Cardiac muscle cell (in vitro differentiated cells and primary cell): ENCODE measurements at places on chromosomes 5 and 9.
A peak's percentile ranks its signal among the peaks of the same experiment; 100 is the strongest.

DNA sequence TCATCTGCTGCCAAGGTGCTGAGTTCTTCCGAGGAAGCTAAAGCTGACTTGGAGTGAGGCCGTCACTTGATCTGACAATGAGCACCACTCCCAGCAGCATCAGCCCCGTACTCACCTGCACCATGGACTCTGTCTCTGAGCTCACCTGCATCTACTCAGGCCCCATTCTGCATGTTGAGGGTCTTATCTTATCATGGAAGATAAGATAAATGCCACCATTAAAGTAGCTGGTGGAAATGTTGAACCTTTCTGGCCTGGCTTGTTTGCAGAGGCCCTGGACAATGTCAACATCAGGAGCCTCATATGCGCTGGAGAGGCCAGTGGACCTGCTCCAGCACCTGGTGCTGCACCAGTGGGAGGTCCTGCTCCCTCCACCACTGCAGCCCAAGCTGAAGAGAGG, 35.0 kb upstream of the HMGCS1 start:
- no peak for DNase-seq

DNA sequence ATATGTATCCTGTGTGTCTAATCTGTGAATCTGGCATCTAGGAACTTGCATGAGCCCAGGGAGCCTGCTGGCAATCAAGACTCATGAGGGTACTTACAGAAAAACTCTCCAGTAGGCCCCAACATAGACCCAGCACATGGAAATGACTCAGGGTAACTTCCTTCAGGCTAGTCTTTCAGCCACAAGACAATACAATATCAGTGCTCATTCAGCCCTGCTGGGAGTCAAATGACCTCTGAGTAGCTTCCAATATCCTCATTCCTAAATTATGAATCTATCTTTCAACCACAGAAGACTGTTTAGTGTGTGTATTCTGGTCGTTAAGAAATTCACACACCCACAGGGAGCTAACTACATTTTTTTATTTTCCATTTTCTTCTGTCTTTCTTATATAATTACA, 1273.0 kb downstream of the EFNA5 start:
- DNase-seq, result no peak

- no peak for DNase-seq
These were observed 5.2 kb downstream of the BICD2 start for GRCh38 chr9:92759446-92759845.

DNA sequence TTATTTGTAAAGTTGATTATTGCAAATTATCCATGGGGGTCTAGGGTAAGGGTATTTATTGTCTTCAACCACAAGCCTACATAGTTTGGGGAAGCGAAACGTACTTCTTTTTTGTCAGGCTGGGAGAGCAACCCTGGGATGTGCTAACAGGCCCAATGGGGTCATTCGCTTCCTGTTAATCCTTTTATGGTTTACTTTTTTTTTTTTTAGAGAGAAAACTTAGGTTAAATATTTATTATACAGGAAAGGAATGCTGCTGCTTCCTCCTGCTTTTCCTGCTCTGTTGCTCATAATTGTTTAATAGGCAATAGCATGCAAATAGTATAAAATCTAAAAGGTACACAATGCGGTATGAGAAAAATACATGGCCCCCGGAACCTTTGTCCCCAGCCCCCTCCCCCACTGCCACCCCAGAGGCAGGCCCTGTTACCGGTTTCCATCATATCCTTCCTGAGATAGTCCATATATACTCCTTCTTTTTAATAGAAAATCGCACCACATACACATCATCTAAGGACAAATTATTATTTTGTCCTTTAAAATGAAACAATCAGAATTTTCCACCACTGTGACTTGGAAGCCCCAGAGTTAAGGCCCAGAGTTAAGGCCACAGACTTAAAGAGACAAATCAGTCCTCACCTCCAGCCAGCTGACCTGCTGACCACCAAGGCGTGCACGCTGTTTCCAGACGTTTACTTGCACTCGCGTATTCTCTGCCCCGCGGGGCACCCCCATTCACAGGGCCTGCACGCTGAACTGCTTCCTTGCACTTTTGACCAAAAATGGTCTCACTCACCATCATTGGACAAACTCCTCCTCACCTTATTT, 83.9 kb downstream of the NDFIP1 start:
- DNase-seq, result no peak

- DNase-seq, result no peak
These were observed 509.8 kb downstream of the CCDC171 start for GRCh38 chr9:16062542-16063240.

DNA sequence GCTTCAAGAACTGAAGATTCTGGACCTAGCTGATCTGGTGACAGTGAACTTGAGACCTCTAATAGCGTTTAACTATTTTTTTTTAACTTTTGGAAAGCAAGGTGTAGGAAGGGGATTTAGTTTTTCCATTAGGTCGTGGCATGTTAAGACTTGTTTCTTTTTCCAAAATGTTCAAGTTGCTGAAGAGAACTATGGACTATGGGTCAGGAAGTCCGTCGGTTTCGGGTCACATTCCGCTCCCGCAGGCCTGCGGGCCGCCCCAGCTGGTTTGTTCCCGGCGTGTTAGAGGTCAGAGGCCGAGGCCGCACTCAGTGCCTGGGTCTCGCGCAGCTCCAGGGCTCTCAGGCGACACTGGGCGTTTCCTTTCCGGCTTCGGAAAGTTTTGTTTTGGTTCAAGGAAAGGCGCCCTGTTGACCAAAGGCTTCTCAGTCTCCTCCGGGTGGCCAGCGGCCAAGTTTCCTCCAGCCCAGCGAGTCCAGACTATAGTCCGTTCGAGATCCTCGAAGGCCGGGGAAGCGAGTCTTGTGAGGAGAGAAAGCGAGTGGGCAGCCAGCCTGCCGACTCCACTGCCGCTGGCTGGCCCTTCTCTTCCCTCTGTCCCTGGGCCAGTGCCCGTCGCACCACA, 586 bp upstream of the FCHO2 start:
- peak; percentile 87 for DNase-seq

DNA sequence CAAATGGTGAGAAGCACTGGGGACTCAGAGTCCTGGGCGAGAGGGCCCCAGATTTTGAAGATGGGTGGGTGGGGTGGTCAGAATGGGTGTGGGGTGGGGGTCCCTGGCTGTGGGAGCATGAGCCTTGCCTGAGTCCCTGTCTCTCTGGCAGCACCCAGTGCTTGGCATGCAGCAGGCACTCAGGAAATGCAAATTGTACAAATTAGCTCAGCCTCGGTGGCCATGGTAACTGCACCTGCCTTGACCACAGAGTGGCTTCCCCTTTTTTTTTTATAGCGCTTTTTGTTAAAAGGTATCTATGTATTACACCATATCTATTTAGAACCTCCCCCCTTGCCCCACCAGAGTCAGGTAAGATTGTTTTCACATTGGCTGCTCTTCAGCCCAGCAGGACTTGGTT, 19.2 kb upstream of the PITX1 start:
- no peak for DNase-seq

DNA sequence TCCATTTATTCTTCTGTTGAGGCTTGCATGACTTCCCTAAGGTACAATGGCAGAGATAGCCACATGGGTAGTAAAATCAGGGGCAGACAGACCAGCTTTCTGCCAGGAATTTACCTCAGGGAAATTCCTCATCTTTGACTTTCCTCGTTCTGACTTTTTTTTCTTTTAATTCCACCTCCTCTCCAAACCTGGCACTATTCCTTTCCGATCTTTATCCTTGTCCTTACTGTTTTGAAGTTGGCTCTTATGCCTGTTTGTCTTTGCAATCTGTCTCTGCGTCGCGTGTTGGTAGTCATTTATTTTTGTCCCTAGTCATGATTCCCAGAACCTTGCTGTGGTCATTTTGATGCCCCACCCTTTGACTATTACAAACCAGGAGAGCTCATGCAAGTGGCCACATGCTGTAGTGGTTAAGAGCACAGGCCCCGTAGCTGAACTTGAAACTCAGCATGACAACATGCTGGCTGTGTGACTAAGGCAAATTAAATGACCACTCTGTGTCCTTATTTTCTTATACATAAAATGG, 19.0 kb downstream of the TMC1 start:
- no peak for DNase-seq

GRCh38 chr9:125805057-125805456, 57.9 kb downstream of the PBX3 start:
- no peak for DNase-seq

DNA sequence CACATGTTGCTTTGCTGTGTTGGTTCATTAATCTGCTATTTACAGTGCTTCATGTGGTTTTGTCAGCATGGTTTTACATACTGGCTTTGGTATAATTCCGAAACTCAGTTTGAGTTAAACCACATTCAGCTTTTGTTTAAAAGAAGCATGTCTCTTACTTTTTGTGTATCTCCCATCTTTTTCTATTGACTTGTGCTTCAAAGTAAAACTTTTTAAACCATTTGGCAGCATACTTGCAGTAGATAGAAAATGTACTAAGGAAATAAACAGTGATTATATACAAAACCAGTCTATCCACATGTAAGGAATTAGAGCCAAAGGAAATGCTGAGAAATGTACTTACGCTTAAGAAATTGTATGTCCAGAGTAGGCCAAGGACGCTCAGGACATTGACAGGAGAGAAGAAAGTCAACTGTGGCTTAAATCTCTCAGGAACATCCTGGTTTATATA, 286.9 kb downstream of the ARHGEF28 start:
- no peak for DNase-seq

DNA sequence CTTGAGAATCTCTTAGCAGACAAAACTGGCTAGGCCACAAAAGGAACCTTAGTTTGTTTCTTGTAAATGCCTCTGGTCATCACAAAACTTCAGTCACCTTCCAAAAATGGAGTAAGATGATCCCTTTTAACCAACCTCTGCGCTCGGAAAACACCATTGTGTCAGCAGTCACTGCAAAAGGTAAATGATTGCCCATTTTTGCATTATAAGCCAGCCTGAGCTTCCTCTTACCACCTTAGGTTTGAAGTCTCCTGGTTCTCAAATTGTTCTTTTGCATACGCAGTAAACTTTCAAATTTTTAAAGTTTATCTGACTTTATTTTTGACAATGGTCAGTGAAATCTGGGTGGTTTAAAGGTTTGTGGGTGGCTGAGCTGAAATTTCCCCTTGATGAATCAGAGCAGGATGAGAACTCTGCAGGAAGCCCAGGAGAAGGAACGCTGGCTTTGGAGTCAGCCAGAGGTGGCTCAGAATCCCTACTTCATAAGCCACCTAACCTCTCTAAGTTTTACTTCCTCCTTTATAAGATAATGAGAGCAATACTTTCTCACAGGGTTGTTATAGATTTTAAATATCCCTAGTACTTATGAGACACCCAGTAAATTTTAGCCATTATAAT, 131.4 kb downstream of the MED10 start:
- no peak for DNase-seq

GRCh38 chr5:59342181-59342580, 551.3 kb downstream of the PDE4D start:
- DNase-seq, result no peak

GRCh38 chr5:125199373-125199772, 452.9 kb upstream of the ZNF608 start:
- no peak for DNase-seq

GRCh38 chr5:120794121-120794520, 330.0 kb downstream of the PRR16 start:
- no peak for DNase-seq

DNA sequence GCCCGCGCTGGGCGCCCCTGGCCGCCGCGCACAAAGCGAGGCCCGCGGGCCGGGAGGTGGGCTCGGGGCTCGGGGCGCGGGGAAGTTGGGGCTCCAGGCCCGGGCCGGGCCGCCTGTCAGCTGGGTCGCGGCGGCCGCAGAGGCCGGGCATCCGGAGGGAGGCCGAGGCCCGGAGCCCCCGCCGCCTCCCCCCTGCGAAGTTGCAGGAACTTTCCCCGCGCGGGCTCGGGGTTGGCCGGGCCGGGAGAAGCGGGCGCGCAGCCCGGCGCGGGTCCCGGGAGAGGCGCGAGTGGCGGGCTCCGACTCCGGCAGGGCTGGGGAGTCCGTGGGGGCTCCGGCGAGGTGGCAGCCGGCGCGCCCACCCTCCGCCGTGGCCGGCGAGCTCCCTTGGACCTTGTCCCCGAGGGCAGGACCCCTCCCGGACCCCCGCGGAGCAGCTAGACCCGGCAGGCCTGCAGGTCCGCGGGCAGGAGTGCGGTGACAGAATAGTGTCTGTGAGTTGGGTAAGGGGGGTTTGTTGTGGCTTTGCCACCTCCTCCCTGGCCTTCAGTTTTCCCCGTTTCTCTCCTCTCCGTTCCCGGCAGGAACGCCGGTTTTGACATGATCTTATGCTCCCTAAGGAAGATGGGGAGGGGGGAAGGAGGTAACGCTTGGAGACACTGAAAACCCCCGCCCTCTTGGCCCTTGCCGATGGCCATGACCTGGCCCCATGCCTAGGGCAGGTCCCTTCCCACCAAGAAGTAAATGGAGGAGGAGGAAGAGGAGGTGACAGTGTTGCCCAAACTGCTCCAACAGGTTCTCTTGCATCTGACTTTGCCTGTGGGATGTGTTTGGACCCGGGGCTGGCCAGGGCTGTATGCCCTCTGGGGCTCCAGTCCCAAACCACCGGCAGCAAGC, 942 bp downstream of the PHF2 start:
- DNase-seq, result peak; percentile 42

GRCh38 chr9:120443489-120443888, 136.5 kb downstream of the CDK5RAP2 start:
- no peak for DNase-seq

DNA sequence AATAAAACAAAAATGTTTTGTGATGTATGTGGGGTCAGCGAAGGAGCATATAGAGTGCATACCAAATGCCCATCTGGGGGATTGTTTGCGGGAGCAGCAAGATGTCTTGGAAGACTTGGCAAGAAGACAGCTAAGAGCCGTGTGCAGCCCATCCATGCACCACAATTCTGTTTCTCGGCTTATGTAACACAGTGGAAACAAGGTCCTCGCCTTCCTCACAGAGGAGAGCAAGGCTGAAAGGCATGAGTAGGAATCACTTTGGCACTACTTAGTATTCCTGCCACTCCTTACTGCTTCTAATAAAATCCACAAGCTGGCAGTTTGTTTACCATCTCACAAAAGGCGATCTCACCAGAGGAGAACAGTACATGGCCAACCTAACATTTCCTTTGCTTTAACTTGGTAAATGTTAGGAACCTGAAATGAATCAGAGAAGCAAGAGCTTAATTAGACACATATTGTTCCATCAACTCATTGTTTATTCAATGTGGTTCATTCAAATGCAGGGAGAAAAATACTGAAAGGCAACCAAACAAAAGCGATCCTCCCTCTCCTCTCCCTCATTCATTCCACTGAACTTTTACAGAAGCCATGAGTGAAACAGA, 648.1 kb downstream of the ACTL7B start:
- no peak for DNase-seq

DNA sequence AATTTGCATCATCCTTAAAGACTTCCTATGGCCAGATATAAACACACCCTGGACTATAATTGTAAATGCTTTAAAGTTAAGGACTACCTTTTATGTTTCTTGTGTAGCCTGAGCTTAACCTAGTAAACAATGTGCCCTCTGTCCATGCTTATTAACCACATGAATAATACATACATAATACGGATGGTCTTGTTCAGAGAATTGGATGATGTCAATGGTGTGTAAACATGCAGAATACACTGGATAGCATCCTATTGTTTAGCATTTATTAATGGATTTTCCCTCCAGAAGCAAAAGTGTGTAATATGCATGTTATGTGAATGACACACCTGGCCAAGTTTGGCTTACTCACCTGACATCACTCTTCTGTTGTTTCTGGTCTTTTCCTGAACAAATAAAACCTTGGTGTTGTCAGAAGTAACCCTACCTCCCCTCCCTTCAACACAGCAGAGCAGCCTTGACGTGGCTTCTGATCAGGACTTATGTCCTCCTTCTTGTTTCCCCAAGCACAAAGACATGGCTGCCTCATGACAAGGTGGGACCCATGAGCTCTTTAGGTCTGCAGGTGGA, 517.9 kb downstream of the MTRR start:
- no peak for DNase-seq

GRCh38 chr5:141525653-141526052, 36.8 kb downstream of the PCDHGC5 start:
- DNase-seq, result no peak

- no peak for DNase-seq
These were observed 37.2 kb upstream of the HNRNPA0 start for GRCh38 chr5:137791387-137791786.
